ENCODE measurements at places on chromosomes 4 and X.

DNA sequence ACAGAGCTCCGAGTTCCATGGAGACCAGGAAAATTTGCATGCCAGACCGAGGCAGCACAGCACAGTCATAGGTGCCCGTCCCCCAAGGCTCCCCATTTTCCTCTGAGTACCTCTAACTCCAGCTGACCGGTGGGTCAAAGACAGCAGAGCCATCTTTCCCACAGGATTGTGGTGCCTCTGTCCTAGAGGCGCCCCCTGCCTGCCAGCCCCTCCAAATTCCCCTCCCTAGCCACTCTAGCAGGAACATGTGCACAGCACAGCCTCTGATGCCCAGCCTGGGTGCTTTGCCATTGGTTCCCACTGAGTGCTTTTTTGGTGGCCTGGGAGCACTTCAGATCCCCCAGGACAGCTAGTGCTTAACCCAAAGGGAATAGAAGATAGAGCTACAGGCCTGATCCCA lies 368.5 kb upstream of the PABPC5 start:
- no peak for DNase-seq

DNA sequence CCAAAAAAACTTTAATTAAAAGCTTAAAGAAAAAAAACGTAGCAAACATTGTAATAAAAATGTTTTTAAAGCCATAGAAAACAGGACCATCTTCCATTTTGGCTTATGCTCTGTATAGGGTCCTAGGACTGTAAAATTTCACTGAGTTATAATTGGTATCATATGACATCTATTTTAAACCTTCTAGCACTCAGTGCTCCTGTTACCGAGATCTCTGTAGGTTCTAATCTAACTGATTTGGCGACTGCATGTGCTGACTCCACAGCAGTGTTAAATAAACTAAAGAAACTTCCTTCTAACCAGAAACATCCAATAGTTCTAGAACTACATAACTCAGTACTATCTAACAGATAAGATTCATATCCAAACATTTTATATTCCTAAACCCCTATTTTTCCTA lies at the start of gene ASB11:
TSS of gene ASB11 (minus strand) at position 132 of the 400 bp plus-strand sequence. CDS start at position 97, 35 bp downstream.
- DNase-seq: no peak

GRCh38 chrX:3340016-3340415 lies 6.4 kb downstream of the MXRA5 start:
- DNase-seq: no peak

- DNase-seq: no peak
These were observed 57.1 kb upstream of the NPFFR2 start for GRCh38 chr4:71974681-71975080.

GRCh38 chrX:29470030-29470429 lies 745.3 kb upstream of the MAGEB2 start:
- no peak for DNase-seq

DNA sequence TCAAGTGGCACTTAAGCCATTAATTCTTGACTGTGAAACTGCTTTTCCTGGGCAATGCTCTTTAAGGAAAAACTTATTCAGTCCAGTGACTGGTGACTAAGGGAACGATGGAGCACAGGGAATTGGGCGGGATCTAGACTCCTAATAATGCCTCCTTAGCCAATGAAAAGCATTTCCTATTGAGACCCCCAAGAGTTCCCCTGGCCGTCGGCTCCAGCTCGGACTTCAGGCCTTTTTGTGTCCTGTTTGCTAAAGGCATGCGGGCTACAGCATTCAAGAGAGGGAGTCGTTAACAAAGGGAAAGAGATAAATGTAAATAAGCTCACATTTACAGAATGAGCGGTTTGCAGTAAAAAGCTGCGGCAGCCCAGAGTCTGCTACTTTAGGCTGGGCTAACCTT lies at the start of gene LPAR4:
TSS of gene LPAR4 (plus strand) at position 232 of the 400 bp plus-strand sequence. CDS start 7,150 bp downstream, outside the sequence.
- no peak for DNase-seq

- DNase-seq: no peak
These were observed 665 bp downstream of the PSMD10 start for GRCh38 chrX:108090491-108091263.

- DNase-seq: no peak
These were observed 22.4 kb downstream of the GRXCR1 start for GRCh38 chr4:42914937-42915336.

DNA sequence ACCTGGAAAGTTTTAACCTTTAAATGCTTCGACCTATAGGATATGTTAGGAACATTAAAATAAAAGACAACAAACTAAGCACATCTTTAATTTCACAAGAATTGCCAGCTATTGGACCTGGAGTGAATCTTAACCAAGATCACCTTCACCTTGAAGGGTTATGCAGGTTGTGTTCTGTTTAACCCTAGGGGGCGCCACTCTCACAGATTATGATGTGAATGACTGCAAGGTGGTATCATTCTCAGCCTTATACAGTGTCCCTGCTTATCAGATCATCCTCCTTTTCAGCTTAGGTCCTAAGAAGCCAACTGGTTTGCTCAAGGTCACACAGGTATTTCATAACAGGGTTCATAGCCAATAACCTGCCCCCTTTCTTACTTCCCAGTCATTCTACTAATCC lies 23.5 kb downstream of the INTS6L start:
- no peak for DNase-seq

GRCh38 chrX:146041741-146042140 lies 224.1 kb downstream of the SLITRK2 start:
- no peak for DNase-seq

DNA sequence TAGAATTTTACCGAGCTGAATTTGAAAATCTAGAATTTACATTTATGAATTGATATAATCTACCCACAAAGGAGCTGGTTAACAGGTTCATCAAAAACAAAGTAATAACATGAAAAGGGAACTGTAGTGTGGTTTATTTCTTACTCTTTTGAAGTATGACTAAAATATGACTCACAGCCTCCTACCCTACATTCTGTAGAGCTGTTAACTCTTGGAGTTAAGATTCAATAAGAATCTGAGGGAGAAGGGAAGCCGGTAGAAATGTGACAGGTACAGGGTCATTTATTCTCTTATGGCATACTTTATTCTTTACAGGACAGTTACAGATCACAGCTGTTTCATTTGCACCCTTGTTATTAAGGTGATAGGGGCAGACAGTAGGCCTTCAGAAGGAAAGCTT lies 132.2 kb upstream of the FAM47B start:
- no peak for DNase-seq

- DNase-seq: no peak
These were observed 18.0 kb upstream of the CYP2U1 start for GRCh38 chr4:107913283-107913899.

- no peak for DNase-seq
These were observed 2.4 kb downstream of the GLRA3 start for GRCh38 chr4:174826660-174827059.

DNA sequence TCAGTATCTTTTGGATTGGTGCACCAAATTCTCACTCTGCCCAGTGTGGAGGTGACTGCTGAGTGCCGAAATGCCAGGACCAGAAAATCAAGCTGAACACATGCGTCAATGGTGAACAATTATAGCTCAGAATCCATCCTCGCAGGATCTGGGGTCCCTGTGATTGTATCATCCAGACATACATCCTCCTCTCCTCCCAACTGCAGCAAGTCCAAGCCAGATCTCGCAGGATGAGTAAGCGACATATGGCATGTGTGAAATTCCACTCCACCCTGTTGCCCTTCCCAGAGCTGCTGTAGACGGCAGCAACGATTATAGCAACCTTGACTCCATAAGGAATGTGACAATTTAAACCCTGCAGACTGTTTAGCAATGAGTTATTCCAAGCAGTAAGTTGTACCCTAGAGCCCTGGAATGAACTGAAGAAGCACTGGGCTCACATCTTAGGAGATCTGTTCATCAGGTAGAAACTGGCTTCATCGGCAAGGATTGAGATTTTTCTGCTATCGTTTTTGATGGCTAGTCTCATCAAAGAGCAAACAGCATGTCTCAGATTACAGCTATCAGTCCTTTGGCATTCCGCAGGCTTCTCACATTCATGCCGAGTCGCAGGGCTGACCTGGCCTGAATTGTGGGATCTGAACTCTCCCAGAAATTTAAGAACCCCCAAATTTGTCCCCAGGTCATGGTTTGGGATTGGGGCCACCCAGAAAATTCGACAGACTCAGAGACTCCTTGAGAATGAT lies 35.5 kb upstream of the SORBS2 start:
- no peak for DNase-seq

All from activated naive CD4-positive, alpha-beta T cell (primary cell).